ENCODE measurements at places on chromosomes 11 and 22.

GRCh38 chr22:45934659-45935341 is 42.2 kb downstream of the WNT7B start:
- DNase-seq: no peak

- no peak for DNase-seq
These were observed 9.7 kb downstream of the MMP3 start for GRCh38 chr11:102833731-102834130.

DNA sequence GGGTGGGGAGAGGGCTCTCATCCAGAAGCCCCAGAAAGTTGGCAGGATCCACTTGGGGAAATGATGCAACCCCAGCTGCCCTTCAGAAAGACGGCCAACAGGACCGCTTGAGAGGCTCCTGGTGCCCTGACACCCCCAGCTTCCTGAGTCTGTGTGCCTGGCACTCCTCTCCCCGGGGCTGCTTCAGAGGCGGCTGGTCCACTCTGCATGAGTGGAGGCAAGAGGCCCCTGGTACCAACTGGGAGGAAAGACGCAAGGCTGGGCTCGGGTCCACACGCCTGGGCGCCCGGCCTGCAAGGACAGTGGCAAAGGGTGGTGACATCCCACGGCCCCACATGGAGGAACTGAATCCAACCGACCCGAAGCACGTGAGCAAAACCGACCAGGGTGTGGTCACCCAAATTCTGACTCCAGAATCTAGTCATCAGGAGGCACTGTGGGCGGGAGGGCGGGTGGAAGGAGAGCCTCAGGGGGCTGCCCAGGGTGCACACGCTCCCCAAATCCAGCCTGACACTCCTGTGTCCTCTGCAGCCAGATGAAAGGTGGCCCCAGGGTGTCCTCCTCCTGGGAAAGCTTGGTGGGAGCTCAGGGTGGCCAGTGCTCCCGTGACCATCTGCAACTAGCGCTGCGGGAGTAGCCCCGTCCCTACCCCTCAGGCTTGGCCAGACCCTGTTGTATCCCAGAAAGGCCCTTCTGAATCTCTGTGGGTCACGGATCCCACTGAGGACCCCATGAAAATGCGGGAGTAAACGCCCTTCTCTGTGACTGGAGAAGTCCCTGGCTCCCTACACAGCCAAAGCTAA is 3.7 kb downstream of the RNH1 start:
- peak; percentile 24 for DNase-seq

DNA sequence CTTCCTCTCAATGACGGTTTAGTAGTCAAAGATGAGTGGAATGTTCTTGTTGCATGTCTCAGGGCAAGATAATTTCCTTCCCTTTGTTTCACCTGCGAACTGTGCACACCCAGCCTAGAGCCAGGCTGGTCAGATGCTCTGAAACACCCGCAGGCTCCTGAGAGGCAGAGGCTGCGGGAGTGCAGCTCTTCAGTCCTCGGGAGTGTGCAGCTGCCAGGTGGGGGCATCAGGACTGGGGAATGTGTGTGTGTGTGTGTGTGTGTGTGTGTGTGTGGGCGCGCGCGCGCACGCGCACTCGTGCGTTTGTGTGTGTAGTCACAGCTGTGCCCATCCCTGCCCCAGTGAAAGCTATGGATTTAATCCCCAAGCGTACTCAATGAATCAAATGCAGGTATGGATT is 136.2 kb upstream of the NTM start:
- DNase-seq: no peak

- no peak for DNase-seq
These were observed 420.6 kb upstream of the CNTN5 start for GRCh38 chr11:98600103-98600502.

All from CD4-positive, alpha-beta T cell treated with Interleukin-4 for 1 hour (primary cell).